ENCODE measurements at places on chromosomes 2 and 18.

GRCh38 chr2:96120991-96121390, 4.6 kb upstream of the ADRA2B start:
- DNase-seq = no peak

GRCh38 chr2:75491129-75491753, 69.5 kb downstream of the EVA1A start:
- DNase-seq = no peak

- DNase-seq = no peak
Observed at GRCh38 chr2:24898122-24899109, 21.6 kb downstream of the ADCY3 start.

GRCh38 chr2:46963941-46964673, 48.5 kb upstream of the MCFD2 start:
- DNase-seq = no peak

- DNase-seq = no peak
Observed at GRCh38 chr2:11579867-11580659, 46.2 kb downstream of the GREB1 start.

- DNase-seq = no peak
Observed at GRCh38 chr2:84290537-84290936, 168.5 kb downstream of the SUCLG1 start.

GRCh38 chr18:58862356-58862755, 2.3 kb upstream of the ZNF532 start:
- DNase-seq = no peak

- no peak for DNase-seq
Observed at GRCh38 chr2:108978709-108979111, 10.3 kb downstream of the EDAR start.

DNA sequence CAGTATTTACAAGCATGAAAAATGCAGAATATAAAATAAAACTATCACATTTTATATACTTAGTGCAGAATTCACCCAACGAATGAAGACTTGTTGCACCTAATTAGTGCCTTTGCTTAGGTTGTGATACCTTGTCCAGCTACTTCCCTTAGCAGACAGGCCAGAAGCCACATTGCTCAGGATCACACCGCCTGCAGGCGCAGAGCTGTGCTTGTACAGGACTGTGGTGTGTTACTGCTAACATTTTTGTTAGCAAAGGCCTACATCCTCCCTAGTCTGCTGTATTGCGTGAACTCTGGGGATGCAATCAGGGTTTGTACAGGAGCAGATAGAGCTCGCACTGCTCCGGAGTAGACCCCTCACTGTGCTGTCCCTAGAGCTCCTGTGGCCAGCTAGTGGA, 336.9 kb downstream of the CBLN2 start:
- no peak for DNase-seq

DNA sequence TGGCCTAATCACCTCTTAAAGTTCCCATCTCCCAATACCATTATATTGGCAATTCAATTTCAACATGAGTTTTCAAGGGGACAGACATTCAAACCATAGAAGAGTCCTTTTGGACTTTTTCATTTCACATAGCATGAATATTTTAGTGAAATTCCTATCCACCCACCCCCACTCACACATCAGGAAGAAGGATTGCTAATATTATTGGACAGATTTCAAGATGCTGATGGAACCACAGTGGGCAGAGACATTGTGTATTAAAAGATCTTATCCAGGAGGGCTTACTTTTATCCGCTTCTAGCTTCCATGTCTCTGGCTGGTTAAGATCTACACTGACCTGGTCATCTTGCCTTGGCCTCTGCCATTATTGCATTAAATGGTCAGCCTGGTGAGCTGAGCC, 297.4 kb upstream of the ACVR2A start:
- DNase-seq = no peak

- no peak for DNase-seq
Observed at GRCh38 chr2:8081130-8081529, 600.7 kb upstream of the ID2 start.

DNA sequence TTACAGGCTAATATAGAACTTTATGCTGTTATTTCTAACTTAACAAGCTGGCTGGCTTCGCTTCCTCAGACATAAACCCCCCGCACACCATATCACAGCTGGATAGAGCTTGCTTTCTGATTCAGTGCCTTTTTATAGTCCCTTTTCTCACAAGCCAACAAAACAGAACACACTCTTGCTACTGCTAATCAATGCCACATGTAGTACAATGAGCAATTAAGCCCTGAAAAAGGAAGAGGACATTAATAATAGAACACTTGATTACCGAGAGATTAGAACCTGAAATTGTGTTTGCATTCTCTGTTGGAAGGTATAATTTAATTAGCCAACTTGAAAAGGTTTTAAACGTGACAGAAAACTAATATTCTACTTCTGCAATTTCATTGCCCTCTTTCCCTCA, 267.7 kb upstream of the CYRIA start:
- DNase-seq = no peak

DNA sequence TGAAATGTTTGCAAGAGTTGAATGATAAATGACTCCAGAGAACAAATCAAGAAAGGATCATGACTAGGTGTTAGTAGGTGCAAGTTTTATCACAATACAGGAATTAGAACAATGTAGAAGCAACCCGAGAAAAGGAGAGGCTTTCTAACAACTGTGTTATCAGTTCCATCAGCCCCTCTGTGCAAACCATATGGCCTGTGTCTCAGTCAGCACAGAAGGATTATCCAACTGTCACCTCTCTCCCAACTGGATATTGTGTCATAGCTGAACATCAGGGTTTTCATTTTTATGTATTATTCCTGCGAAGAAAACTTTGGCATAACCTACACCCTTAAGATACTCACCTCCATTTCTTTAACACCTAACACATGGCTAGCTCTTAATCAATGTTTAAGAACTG, 321.6 kb upstream of the RND3 start:
- no peak for DNase-seq

- DNase-seq = no peak
Observed at GRCh38 chr2:235725841-235726240, 232.0 kb downstream of the AGAP1 start.

- no peak for DNase-seq
Observed at GRCh38 chr18:37124516-37124915, 295.6 kb downstream of the KIAA1328 start.

DNA sequence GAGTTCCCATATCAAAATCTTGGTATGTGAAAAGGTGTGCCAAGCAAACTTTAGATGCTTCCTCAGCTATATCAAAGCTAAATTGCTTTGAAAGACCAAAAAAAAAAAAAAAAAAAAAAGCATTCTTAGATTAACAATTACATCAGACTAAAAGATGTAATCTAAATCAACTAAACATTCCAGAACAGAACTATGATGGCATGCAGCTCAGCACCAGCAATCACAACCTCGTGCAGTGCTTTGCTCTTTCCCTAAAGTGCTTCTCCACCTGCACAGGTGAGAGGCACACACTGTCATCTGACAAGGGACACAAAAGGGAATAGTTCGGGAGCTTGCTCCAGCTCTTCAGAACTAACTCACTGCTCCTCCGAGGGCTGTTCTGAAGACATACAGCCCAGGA, 37.5 kb downstream of the ADAM17 start:
- DNase-seq = no peak

DNA sequence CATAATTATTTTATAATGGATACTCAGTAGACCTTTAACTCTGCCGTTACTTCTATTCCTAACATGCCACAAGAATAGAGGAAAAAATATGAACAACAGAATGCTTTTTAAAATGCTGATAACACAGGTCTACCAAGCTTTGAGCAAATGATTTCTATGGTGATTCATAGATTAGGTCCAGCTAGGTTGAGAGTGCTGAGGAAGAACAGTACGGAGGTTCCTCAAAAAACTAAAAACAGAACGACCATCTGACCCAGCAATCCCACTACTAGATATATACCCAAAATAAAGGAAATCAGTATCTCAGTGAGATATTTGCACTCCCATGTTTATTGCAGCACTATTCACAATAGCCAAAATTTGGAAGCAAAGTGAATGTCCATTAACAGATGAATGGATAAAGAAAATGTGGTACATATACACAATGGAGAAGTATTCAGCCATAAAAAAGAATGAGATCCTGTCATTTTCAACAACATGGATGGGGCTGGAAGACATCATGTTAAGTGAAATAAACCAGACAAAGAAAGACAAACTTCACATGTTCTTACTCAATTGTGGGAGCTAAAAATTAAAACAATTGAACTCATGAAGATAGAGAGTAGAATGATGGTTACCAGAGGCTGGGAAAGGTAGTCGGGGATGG, 111.6 kb upstream of the SERTAD2 start:
- DNase-seq = no peak

GRCh38 chr2:96510931-96511595, 5.9 kb upstream of the NEURL3 start:
- DNase-seq = no peak

GRCh38 chr2:216950547-216950946, 90.7 kb upstream of the TNP1 start:
- no peak for DNase-seq

DNA sequence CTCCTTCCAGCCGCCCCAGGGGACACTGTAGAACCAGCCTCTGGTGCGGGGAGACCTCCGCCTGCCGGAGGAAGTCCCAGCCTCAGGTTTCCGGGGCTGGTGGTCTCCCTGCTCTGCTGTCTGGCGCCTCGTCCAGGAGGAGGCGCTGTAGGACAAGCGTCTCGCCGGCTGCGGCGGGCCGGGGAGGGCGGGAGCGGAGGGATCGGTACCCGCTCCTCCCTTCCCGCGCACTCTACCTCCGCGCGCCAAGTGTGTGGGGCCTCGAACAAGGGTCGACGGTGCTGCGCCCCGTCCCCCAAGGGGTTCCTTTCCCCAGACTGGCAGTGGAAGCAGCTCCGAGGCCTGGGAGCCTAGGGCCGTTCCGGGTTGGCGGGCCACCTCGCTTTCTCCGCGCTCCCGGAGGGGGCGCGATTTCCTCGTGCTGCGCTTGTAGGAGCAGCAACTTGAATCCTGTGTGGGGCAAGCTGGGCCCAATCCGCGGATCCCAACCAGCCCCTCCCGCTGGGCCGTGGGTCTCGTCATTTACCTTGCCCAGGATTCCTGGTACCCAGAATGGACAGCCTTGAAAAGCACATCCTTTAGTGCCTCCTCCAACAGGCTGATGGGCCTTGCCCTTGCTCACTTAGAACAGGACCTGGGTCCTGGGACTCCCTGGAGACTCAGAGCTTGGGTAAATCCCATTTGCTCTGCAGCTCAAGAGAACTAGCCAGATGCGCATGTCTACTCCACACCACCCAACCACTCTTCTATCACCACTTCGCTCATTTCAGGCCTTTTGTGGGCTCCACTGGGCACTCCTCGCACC, 10.6 kb upstream of the HOXD4 start:
- DNase-seq = peak; percentile 79

DNA sequence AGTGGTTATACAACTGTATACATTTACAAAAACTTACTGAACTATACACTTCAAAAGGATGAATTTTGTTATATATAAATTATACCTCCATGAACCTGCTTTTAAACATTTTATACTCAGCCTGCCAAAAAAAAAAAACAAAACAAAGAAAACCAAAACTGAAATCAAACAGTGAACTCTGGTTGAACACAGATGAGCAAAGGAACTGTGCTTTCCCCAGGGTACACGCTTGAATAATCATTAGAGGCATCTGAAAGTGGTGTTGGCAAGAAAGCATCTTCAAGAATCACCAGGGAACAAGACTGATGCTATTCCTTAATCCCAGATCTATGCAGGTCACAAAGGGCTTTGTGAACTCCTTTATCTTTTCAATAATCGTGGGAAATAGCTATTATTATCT, 77.0 kb upstream of the LYPD1 start:
- DNase-seq = no peak

DNA sequence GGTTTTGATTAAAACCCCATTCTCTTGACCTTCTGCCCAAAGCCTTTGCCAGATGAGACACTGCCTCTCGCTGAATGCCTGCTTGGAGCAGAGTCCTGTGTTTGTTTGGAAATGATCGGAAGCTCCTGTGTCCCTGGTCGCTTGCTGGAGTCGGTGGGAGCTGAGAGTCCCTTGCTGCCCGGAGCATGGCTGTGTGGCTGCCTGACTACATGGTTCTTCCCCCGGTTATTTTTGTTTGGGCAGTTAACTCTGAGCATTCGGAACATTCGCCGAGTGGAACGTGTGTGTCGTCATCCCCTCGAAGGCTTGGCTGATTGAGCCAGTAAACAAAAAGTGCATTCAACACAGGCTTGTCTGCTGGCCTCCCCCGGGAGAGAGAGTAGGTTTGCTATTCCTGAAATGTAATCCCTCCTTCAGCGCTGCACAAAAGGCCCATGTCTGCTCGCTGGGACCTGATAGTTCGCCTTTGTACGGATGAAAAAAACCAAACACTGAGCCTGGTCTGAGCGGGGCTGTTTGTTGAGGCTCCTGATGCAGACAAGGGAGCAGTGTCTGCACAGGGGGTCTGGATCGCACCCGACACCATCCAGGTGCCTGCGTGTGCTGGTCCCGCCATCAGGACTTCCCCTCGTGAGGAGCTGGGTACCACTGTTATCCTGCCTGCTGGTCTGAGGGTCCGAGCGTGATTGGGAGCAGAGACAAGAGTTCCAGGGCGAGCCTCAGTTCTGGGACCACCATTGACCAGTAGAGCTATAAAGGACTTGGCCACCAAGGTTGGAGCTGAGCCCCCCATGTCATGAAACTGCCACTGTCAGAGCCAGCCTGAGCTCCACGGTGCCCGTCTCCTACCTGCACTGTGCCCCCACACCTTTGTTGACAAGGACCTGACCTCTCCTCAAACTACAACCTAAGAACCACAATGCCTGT, 83.8 kb downstream of the AGAP1 start:
- DNase-seq = no peak

DNA sequence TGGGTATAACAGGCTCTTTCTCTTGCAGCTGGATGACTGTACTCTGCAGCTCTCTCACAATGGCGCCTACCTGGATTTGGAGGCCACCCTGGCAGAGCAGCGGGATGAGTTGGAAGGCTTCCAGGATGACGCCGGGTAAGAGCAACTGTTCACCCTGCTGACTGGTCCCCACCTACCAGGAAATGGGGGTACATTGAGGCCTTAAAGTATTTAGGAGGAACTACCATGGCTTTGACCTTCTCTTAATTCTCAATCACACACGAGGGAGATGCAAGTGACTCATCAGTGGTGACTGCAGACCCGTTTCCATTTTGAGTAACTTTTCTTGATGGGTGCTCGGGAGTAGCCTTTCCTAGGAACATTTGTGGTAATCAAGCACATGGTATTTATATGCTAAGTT, 58.0 kb downstream of the FHOD3 start:
- DNase-seq = no peak

- no peak for DNase-seq
Observed at GRCh38 chr2:11534746-11535484, 1.1 kb downstream of the GREB1 start.

DNA sequence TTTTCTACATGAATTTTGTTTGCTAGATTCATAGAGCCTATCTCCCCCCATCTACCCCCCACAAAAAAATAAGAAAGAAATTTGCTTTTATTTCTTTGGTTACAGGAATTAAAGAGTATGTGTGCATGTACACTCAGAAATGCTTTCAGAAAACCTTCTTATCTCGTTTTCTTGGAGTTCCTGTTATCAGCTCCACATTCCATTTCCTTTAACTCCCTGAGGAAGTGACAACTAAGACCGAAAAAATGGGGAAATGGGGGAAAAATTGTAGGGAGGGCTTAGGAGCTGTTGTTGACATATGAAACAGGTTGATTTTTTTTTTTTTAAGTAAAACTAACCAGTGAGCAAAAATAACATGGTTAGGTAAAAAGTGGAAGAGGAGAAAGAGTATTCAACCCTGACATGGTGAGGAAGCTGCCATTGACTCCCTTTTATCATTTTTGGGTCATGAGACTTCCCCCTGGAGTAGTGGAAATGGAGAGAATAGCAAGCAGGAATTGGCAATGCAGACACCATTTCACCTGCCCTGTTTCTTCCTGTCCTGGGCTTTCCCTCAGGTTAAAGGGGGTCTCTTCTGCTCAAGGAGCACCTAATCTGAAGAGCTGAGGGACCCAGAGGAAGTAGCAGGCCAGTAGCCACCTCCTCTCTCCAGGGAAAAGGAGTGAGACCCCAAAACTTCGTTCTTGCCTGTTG, 93.5 kb downstream of the OSBPL6 start:
- DNase-seq = no peak

Data from activated T-cell treated with anti-CD3 and anti-CD28 coated beads, Interleukin-2, amount 50 U/mL, for 24 hours (primary cell).